ENCODE measurements at places on chromosomes 13 and 19. TPM values are rescaled to one million over a fixed set of nuclear protein-coding genes. Genes with fewer than 3 reads are reported as not detected.

The DKKL1 gene
- total RNA-seq, result not detected

The MAB21L1 gene
- not detected for total RNA-seq

The CD70 gene
- total RNA-seq, result 3.6 TPM

The KIR2DL1 gene
- not detected for total RNA-seq

The KCNN1 gene
- total RNA-seq, result not detected

The NALCN gene
- not detected for total RNA-seq

The CDX2 gene
- total RNA-seq, result not detected

The TGFBR3L gene
- 3.2 TPM for total RNA-seq

The KLK11 gene
- not detected for total RNA-seq

The IGLON5 gene
- total RNA-seq, result 0.28 TPM

The RFPL4A gene
- not detected for total RNA-seq

The GAPDHS gene
- total RNA-seq, result not detected

The TMEM91 gene
- 3.0 TPM for total RNA-seq

The ZNF738 gene
- total RNA-seq, result 15.8 TPM

The ZNF844 gene
- total RNA-seq, result 4.4 TPM

The KISS1R gene
- total RNA-seq, result 14.3 TPM

The TRIM28 gene
- total RNA-seq, result 758 TPM

The C19orf67 gene
- 0.21 TPM for total RNA-seq

The KIR2DL4 gene
- not detected for total RNA-seq

The TEX26 gene
- total RNA-seq, result not detected

The FXYD3 gene
- not detected for total RNA-seq

The IGFLR1 gene
- total RNA-seq, result 80.2 TPM

The EEF1AKMT1 gene
- 21.0 TPM for total RNA-seq

The ICAM4 gene
- total RNA-seq, result 0.46 TPM

The ATG4D gene
- total RNA-seq, result 19.3 TPM

The LSR gene
- 10.0 TPM for total RNA-seq

The FXYD7 gene
- total RNA-seq, result 0.46 TPM

The NLRP11 gene
- 0.05 TPM for total RNA-seq

The LRRC4B gene
- not detected for total RNA-seq

The LCP1 gene
- 1,060 TPM for total RNA-seq

The TLE2 gene
- 6.3 TPM for total RNA-seq

The TFDP1 gene
- total RNA-seq, result 159 TPM

The F10 gene
- total RNA-seq, result not detected

The ZNF230 gene
- total RNA-seq, result 3.0 TPM

The PGLYRP1 gene
- total RNA-seq, result not detected

The TMC4 gene
- 0.39 TPM for total RNA-seq

The CHAMP1 gene
- 54.3 TPM for total RNA-seq

The ZNF865 gene
- 12.1 TPM for total RNA-seq

The PRX gene
- total RNA-seq, result 1.0 TPM

The ANGPTL4 gene
- total RNA-seq, result 7.4 TPM

All from activated CD4-positive, alpha-beta T cell treated with anti-CD3 and anti-CD28 coated beads for 36 hours (primary cell).